CD4-positive, alpha-beta memory T cell (primary cell): ENCODE measurements at places on chromosomes 3 and 15.
A peak's percentile ranks its signal among the peaks of the same experiment; 100 is the strongest.

GRCh38 chr15:69225355-69226022, 65.1 kb downstream of the GLCE start:
- no peak for DNase-seq

- no peak for DNase-seq
Measured at GRCh38 chr3:125143982-125144652, 68.4 kb downstream of the SLC12A8 start.

DNA sequence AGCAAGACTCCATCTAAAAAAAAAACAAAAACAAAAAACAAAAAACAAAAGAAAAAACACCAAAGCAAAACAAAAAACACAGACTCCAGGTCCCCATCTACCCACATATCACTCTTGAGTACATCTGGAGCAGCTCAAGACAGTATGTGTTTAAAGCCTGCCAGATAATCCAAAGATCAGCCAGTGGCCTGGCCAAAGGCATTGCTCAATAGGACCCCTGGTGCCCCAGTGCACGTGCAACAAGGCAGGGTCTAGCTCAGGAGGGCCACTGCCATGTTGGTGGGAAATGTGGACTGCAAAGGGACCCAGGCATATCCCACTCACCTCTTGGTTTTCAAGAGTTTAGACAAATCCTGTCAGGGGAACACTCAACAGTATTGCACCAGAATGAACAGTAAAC, 279.5 kb downstream of the RPLP1 start:
- no peak for DNase-seq

DNA sequence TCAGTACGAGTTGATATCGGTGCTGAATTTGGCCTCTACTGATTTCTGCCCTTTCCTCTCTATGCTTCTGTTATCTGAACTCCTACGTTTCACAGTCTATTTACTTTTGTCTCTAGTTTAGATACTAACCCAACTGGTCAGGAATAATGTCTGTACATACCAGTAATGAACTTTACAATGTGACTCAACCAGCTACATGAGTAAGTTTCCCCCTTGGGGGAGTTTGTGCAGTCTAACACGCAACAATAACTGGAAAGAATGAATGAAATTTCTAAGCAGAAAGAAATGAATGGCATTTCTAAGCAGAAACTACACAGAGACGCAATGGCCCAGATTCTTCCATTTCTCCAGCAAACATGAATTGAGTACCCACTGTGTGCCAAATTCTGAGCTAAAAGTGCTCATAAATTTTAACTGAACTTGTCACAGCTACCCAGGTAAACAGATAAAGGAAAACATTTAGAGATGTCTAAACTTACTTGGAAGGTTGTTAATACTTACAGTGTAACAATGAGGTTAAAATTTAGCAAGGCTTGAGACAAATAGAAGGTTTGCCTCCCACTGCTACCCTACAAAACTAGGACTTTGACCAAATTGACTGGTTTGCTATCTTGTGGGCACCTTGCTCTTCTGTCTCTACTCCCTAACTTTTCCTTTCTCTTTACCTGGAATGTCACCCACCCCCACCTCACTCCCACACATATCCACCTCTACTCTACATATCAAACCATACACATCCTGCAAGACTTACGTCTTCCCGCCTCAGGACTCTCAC, 11.6 kb downstream of the UPK1B start:
- no peak for DNase-seq

- no peak for DNase-seq
Measured at GRCh38 chr3:48445277-48445882, 1.2 kb upstream of the ATRIP start.

- DNase-seq = no peak
Measured at GRCh38 chr15:38103564-38103963, 149.1 kb upstream of the SPRED1 start.

GRCh38 chr3:128338536-128339330, 128.0 kb downstream of the DNAJB8 start:
- no peak for DNase-seq

DNA sequence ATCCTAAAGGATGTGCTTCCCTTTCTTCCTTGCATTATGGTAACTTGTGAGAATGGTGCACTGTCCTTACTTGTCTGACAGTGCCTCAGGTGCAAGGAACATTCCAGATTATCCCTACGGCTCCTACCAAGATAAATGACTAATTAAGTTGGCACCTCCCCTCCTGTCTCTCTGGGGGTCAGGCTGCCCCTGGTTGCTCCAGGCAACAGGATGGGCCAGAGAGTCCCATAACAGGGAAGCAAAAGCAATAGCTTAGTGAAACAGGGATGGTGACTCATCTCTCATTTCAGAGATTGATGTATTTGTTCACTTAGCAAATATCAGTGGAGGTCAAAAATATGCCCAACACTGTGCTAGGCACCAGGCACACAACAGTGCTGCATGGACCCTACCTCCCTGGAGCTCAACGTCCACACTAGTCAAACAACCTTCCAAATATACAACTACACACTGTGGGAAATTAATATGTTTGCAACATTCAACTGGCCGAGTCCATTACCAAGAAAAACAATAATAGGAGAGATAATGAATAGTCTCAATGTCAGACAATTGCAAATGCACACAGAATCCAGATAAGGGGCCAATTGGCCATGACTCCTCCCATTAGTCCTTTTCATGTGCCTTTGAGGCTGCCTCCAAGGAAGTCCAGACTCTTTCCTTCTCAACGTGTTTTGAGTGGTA, 249.0 kb downstream of the TLE3 start:
- DNase-seq = no peak

DNA sequence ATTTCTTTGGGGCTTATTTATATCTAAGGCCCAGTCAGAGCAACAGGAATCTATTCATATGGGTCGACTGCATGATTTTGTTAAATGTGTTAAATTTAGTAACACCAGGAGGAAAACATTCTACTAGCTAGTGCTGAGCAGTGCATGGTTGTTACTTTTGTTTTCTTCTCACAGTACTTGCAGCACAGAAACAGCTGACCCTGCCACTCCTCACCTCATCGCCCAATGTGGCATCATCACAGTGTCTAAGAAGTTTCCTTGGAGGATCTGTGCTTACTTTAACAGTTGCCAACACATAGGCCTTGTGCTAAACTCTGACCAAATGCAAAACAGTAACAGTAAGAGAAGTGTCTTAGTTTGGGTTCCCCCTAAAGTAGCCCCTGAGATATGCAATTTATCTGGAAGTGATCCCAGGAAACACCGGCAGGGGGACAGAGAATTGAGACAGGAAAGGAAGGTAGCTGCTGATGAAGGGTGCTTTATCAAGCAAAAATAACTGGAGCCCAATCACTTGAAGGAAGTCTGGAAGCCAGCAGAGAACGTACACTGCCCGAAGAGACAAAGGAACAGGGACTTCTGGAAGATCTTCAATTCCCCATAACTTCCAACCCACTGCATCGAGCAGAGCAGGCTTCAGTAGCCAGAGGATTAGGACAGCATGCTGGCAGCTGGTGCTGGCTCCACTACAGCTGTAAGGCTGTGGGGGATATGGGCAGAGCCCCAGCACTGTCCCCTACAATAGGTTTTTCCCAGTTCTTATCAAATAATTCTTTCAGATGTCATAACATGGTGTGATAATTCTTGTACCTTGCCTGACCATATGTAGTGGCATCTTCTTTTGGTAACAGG, 36.0 kb upstream of the ULK4 start:
- DNase-seq = no peak

GRCh38 chr15:73305331-73306211, 63.2 kb downstream of the HCN4 start:
- DNase-seq = no peak

DNA sequence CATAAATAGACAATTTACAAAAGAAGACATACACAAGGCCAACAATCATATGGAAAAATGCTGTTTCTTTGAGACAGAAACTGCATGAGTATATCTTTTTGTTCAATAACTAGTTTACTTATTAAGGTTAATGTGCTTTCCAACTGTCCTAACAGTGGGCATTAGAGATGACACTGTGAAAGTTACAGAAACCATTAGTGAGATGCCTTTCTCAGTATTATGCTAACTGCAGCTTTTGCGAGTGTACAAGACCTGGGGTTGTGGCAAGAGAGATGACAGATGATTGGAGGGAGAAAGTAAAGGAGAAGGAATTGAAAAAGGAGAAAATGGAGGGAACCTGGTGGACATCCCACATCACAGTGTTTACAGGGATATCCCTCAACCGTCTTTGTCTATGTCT, 640.5 kb downstream of the ZPLD1 start:
- DNase-seq = no peak

DNA sequence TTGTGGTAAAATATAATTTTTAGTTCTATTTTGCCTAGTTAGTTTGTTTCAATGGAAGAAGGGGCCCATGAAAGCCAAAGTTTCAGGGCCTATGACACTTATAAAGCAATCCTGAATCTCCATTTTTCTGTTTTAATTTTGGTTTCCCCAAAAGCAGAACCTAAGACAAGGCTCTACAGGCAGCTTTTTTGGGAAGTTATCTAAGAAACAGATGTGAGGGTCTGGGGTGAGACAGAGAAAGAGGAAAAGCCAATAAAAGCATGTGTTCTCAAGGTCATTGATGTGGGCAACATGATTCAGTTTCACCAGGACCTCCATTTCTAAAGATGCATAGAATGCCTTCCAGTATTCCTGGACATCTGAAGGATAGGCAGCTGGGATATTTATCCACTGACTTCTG, 598.5 kb downstream of the PDCD6IP start:
- DNase-seq = no peak

GRCh38 chr3:191355406-191355805, 25.1 kb upstream of the UTS2B start:
- DNase-seq = no peak

DNA sequence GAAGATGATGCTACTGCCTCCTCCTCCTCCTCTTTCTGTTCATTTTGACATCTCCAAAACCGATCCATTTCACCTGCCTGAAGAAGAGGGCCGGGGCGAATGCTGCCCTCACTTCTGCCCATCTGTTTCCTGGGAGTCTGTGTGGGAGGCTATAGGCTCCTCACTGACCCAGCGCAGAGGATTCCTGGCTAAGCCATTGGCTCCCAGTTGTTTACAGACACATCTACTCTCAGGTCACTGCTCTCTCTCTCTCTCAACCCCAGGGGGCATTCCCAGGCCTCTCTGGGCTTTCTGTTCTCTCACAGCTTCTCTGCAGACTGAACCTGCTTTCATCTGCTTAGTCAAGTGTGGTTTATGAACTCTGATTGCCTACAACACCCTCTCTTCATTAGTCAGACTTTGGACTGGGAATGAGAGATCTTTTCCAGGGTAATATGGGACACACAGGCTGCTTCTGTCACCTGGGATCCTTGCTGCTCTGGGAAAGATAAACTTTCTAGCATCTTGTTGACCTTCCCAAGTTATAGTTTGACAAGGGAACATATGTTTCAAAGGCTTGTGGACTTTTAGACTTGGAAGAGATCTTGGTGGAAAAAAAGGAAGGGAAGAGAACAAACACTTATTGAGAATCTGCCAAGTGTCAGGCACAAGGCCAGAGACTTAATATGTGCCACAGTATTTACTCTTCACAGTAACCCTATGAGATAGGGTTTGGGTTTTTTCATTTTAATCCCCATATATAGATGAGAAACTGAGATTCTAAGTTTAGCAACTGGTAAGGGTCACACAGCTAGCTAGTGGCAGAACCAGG, 30.2 kb upstream of the USP3 start:
- peak; percentile 52 for DNase-seq

- no peak for DNase-seq
Measured at GRCh38 chr15:62112616-62113593, 46.1 kb downstream of the C2CD4A start.

DNA sequence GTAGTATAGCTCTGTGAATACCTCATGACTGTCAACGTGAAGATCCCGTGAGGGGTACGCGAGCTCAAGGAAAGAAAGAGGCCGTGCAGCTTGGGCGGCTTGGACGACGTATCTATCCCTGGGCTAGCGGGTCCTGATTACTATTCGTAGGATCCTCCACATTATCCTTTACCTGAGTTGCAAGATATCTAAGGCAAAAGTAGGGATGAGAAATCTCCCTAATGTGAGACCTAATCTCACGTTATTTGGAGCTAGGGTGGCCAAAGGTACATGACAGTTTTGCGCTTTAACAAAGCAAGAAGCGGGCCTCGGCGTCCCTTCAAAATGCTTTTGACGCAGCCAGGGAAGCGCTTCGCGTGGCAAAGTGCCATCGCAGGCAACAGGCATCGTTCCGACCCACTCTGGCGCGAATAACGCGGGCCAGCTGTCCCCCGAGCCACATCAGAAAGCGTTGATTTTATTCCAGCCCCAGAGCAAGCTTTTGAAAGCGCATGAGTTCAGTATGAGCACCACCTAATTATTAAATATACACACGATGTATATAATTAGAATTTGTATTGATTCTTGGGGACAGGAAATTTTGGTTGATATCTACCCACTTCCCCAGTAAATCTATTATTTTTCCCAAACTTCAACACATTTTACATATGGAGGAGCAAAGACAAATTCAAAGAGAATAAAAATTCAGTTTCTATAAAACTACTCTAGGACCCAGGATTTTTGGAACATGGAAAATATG, 2.5 kb upstream of the EOMES start:
- no peak for DNase-seq

DNA sequence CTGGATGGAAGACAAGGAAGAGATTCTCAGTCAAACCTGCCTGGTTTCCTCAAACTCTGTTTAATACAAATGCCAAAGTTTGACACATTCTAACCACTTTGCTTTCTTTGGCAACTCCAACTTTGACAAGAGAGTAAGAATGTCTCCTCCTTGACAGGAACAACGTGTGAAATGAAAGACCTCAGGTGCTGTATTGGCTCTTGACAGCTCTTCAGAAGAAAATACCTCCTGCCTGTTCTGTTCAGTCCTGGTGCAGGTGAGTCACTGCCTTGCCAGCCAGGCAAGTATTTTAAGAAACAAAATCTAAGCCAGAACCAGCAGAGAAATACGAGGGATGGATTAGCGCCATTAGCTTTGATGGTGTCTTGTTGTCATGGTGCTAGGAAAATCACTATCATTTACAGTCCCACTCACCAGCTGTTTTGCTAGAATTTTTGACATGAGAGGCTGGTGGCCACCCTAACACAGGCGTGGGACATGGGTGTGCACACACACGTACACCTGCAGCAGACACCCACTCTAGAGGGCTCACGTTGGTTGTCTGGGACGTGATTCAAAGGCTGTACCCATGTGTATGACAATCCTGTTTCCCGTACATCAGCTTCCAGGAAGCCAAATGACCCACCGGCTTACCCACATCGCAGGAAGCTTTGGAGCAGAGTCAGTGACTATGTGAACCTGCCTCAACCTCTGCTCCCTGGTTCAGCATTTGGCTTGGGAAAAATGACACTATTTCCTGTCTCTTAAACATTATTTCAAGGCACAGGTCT, 60.4 kb downstream of the CCNL1 start:
- no peak for DNase-seq

GRCh38 chr3:55604402-55604801, 117.3 kb upstream of the WNT5A start:
- DNase-seq = no peak

DNA sequence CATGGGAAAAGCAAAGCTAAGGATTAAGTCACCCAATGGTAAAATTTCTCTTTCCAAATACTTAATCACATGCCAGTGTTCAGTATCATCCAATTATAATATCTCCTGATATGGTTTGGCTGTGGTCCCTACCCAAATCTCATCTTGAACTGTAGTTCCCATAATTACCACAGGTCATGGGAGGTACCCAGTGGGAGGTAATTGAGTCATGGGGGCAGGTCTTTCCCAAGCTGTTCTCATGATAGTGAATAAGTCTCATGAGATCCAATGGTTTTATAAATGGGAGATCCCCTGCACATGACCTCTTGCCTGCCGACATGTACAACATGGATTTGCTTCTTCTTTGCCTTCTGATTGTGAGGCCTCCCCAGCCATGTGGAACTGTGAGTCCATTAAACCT, 26.1 kb upstream of the NMB start:
- no peak for DNase-seq
